ENCODE measurements at places on chromosomes 5 and 9.

- DNase-seq = peak; percentile 59
Observed at GRCh38 chr9:72363908-72364678, 915 bp downstream of the ZFAND5 start.

GRCh38 chr9:108467653-108468324, 388.0 kb downstream of the ACTL7B start:
- DNase-seq = peak; percentile 60

GRCh38 chr9:27430750-27431535, 93.1 kb upstream of the IFNK start:
- no peak for DNase-seq

DNA sequence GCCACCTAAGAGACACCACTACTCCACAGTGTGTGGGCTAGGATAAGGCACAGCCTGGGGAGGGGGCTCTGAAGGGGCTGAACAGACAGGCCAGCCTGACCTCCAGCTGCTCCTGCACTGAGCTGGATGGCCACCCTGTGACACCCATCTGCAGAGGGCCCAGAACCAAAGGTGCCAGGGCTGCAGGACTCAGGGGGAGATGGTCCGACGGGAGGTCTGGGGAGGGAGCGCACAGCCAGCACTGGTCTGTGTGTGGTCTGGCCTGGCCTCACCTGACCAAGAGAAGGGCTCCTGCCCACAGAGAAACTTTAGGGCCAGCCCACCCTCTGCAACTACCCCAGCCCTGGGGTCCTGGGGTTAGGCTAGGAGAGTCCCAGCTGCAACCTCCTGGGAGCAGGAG, 789 bp downstream of the LTC4S start:
- no peak for DNase-seq

DNA sequence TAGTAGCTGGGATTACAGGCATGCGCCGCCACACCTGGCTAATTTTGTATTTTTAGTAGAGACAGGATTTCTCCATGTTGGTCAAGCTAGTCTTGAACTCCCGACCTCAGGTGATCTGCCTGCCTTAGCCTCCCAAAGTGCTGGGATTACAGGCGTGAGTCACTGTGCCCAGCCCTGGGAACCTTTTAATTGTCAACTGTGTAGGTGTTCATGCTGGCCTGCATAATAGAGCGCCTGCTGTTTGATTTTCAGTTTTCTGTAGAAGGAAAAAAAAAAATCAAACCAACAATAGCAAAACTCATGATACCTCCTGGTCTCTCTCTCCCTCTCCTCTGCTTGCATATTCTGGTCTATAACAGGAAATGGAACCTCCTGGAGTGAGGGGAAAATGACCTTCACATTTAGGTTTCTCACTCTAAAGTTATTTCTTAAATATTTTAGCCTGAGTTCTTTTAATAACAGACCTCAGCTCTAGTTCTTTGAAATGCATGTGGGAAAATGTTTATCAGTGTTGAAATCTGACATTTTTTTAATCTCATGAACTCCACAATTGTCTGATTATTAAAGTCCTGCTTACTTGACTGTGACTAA, 51.7 kb downstream of the EXOSC2 start:
- DNase-seq = no peak

- DNase-seq = no peak
Observed at GRCh38 chr9:77769246-77769645, 121.1 kb upstream of the GNA14 start.

DNA sequence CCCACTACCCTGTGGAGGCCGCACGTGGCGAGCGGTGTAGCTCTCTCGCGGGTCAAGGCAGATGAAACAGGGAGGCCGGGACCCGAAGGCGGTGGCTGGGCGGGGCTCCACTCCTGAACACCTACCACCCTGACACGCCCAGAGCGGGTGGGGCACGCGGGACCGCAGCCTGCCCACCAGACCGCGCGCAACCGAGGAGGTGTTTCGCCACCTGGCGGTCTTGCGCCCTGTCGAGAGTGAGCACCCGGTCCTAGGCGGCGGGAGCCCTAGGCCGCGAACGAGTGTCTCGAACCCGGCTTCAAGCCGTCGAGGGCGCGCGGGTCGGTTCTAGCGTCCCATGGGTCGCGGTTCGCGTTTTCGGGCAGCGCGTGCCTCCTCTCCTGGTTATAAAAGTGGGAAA, 2.2 kb upstream of the EXOSC3 start:
- no peak for DNase-seq

DNA sequence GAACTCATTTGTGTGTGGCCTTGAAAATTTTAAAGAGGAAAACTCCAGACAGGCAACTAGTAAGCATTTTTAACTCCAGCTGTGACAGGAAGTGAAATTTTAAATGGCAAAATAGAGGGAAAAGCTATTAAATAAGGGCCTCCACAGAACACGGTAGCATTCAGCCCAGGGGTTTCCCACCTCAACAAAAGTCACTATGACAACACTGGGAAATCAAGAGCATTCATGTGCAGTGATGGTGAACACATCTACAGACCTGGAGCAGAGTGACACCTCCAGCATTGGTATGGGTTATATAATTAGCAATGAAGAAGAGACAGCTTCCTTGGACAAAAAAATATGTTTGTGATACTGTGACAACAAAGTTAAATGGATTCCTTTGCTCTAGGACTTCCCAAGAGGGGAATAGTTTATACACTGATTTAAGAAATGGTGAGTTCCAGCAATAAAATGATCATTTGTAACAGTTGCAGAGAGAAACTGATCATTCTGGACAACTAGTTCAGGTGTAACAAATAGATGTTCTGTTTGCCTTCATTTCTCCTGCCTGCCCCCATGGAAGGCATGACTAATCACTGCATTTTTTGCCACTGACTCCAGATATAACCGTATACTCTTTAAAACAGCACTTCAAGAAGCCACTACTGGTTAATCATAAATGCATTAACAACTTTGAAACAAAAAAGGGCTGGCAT, 93.3 kb upstream of the SLC44A1 start:
- DNase-seq = peak; percentile 57

DNA sequence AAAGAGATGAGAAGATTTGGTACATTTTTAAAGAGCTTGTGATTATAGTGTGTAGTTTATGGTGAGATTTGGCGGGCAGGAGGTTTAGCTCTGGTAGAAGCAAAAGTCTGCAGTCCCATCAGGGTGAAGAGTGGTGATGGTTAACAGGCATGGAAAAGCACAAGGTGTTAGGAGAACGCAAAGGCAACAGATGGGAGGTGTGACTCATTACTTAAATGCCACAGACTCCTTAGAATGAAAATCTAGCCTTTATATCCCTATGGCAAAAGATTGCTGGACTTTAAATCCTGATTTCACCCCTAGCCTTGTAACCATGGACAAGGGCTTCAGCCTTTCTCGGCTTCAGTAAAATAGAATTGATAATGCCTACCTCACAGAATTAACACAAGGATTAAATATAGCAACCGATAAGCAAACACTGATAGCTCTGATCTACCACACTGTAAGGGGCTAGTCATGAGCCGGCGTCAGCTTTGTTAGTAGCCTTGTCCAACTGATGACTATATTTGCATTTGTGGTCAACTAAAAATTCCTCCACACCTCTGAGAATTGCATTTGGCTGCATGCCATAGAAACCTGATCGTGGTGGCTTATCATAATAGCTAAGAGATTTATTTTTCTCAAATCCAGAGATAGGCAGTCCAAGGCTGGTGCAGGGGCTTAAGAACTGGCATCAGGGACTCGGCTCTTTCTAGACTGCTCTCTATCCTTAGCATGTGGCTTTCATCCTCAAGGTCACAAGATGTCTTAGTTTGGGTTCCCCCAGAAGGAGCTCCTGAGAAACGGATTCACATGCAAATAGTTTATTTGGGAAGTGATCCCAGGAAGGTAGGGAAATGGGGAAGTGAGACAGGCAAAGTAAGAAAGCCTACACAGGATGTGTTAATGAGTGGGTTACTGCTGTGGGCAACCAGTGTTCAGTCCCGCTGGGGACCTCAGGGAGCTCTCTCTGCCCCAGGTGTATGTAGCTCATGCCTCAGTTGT, 19.6 kb downstream of the MFAP3 start:
- DNase-seq = peak; percentile 58

DNA sequence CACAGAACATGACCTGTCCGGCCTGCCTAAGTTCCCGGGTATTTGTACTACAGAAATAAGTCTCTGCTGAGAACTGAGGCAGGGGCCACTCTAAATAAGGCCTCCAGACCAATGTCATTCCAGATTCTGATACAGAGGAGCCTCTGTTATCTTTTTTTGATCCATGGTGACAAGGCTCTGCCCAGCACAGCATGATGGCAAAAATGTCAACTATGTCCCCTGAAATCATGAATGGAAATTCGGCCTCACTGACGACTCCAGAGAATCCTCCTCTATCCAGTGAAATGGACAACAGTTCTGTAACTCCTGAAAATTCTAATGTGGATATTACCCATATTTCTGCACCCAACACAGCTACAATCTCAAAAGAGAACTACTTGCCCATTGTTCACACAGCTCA, 335.0 kb downstream of the DNAH5 start:
- no peak for DNase-seq

GRCh38 chr9:98806394-98807035, 955 bp upstream of the GALNT12 start:
- DNase-seq = peak; percentile 59

GRCh38 chr9:101480386-101480785, 44.8 kb upstream of the ALDOB start:
- DNase-seq = no peak

DNA sequence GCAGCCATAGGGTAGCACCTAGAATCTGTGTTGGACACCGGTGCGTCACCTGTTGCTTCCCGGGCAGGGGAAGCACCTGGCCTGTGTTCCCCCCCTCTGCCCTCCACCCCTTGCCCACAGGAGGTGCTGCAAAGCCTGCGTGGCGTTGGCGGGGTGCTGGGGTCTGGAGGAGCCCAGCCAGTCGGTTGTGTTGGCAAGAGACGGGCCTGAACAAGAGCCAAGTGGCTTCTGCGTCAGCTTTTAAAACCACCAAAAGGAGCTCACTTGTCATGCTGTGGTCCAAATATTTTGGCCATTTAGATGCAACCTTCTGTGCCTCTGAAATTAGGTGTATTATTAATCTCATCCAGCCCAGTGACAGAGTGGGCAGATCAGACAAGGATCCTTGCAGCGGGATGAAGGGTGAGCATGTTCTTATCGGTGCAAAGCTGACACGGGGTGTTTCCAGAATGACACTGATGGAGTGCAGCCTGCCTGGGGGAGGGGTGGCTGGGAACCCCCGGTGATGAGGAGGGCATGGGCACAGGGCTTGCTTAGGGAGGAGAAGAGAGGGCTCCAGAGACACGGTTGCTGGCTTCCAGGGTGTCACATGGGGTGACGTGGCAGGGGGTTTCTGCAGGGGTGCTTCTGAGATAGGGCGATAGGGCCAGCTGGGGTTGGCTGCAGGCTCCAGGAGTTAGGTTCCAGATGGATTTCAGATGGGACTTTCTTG, 9.7 kb upstream of the RXRA start:
- DNase-seq = peak; percentile 57

DNA sequence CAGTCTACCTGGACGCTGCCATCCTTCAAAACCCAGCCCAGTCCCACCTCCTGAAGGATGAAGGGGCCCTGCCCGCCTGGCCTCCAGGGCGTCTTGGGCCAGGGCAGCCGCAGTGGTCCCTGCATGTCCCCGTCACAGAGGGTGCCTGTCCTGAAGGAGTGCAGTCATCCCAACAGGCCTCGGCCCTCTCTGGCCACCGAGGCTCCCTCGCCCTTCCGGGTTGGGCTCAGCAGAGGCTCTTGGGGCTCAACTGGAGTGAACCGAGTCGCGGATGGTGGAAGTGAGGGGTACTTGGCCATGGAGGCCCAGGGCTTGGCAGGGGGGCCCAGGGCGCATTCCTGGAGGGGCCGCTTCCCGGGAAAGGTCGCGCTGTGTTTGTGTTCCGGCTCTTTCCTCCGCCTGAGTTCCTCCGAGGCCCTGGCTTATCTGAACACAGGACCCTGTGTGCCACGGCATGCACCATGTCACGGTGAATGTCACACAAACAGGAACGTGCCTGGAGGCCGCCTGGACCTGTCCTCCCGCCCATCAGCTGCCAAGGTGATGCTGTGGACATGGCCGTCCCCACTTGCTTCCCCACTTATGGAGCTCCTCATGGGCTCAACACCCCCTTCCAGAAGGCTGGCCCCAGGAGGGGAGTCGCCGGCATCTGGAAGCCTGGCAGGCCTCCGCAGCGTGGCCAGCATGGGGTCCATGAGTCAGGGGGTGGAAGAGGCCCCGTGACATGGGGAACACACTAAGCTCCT, 25.7 kb upstream of the OBP2B start:
- no peak for DNase-seq

DNA sequence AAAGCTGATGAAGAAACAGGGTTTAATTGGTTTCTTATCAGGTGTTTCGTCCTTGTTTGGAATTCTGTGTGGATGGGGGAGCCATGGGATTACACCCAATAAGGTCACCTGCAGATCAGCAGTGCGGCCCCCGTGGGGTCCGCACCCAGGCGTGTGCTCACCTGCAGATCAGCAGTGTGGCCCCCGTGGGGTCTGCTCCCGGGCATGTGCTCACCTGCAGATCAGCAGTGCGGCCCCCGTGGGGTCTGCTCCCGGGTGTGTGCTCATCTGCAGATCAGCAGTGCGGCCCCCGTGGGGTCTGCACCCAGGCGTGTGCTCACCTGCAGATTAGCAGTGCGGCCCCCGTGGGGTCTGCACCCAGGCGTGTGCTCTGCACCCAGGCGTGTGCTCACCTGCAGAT, 41.7 kb upstream of the CEP72 start:
- DNase-seq = no peak

DNA sequence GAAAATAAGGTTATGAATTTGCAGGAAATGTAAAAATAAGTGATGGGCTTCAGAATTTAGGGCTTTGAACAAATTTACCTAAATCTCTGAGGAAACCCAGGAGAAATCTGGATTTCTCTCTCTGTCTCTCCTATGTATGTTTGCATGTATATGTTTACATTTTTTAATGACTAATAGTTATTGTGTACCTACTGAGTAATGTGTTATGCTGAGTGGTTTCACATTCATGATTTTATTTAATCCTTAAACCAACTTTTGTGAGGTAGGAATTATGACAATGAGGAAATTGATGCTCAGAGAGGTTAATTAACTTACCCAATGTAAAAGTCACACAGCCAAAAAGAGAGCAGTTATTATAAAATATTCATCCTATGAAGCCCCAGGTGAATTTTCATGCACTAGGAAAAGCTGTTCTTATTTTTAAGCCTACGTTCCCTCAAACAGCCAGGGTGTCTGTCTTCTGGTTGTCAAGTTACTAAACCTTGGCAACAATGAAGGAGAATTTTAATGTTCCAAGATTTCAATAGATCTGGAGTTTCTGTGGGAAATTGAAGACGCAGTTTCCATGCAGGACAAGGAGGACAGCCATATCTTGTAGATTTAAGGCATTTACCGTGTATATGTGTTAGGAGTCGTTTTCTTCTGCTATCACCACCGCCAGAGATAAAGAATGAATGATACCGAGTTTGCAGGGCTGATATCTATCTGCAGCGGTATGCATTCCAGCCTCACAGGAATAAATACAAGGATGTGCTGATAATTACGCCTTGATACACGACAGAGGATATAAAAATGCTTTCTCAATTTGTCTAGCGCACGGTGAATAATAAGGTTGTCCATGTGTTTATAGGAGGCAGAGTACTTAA, 484.8 kb downstream of the ZSWIM6 start:
- DNase-seq = no peak

DNA sequence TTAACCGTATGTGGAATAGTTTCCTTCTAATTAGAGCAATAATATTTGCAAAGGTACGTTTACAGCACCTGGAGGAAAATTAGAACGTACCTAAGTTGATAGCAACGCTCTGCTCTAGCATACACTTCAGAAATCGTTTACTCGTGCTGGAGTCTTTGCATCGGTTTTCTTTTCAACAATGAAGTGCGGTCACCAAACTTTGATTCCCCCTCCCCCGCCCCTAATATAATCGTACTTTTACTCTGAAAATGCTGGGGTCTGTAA, 506 bp downstream of the ADAMTS19 start:
- DNase-seq = no peak
